CD4-positive, alpha-beta T cell (primary cell): ENCODE measurements at places on chromosomes 6 and 20. TPM values are rescaled to one million over a fixed set of nuclear protein-coding genes. Genes with fewer than 3 reads are reported as not detected.
A peak's percentile ranks its signal among the peaks of the same experiment; 100 is the strongest.

- H3K4me1 ChIP-seq, result no peaks in the 10 kb centered on the region
- H3K4me3 ChIP-seq, result no peak overlapping the region
- H3K36me3 ChIP-seq, result no peaks in the 10 kb centered on the region
- no peak for DNase-seq
- H3K27me3 ChIP-seq, result no peaks in the 10 kb centered on the region
- no peak overlapping the region for H3K27ac ChIP-seq
Observed at GRCh38 chr6:47680051-47680450, 18.3 kb upstream of the ADGRF4 start.

ABHD16B gene
- not detected for total RNA-seq

NFYA gene
- 26.7 TPM for total RNA-seq

CLVS2 gene
- total RNA-seq, result not detected

- no peak overlapping the region for H3K27ac ChIP-seq
- no peaks in the 10 kb centered on the region for H3K27me3 ChIP-seq
- no peak for DNase-seq
- no peak overlapping the region for H3K4me3 ChIP-seq
Observed at GRCh38 chr20:4876301-4876700, 125.0 kb downstream of the SLC23A2 start.

DNA sequence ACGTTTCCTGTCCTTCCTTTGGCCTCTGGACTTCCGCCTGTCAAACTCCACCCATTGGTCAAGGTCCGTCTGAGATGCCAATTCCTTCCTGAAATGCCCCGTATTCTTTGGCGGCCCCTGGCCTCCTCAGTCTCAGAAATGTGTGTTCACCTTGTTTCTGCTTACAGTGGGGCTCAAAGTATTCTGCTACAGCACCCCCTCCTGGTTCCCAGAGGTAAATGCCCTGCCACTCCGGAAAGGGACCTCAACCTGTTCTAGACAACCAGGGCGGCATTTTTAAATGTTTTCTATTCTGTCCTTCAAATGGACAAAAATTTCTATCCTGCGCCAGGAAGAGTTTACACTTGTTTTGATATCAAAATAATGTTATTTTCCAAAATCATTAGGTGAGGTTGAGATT is 12.1 kb upstream of the PAX1 start:
- H3K4me3 ChIP-seq, result no peak overlapping the region
- no peaks in the 10 kb centered on the region for H3K36me3 ChIP-seq
- no peak for DNase-seq
- H3K4me1 ChIP-seq, result no peaks in the 10 kb centered on the region
- no peak overlapping the region for H3K27ac ChIP-seq

MOG gene
- total RNA-seq, result not detected

TMEM217 gene
- 0.47 TPM for total RNA-seq

DNA sequence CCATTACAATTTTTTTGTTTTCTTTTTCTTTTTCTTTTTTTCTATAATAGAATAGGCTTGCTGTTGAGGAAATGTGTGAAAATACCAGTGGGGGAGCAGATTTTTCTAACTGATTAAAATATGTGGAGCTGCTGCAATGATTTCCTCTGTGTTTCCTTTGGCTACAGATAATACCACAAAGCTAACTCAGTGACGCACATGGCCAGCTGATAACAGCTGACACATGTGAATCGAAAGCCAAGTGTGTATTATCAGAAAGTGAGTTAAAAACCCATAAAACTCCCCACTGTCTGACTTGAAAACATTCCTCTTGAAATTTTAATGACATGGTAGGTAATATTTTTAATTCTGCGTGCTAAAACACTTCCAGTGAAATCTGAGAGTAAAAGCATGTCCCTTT is 70.8 kb upstream of the AHI1 start:
- peaks cover 2% of the 10 kb centered on the region for H3K4me1 ChIP-seq
- H3K4me3 ChIP-seq, result no peak overlapping the region
- no peak overlapping the region for H3K27ac ChIP-seq
- peak; percentile 73 for DNase-seq
- H3K27me3 ChIP-seq, result no peaks in the 10 kb centered on the region

DNA sequence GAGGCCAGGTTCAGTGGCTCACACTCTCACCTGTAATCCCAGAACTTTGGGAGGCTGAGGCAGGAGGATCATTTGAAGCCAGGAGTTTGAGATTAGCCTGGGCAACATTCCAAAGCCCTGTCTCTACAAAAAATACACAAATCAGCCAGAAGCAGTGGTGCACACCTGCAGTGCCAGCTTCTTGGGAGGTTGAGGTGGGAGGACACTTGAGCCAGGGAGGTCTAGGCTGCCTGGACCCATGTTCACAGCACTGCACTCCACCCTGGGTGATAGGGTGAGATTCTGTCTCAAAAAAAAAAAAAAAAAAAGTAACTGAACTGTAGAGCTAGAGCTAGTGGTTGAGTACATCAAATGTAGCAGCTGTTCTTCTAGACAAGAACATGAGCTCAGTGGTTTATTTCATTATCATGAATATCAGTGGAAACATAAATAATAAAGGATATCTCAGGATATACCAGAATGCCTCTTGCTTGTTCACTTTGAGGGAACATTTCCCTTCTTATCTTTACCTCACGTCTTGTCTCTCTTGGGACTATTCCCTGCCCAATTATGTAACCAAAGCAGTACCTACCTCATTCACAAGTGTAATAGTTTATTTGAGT is 17.6 kb downstream of the NANP start:
- DNase-seq, result no peak
- H3K4me3 ChIP-seq, result no peak overlapping the region
- no peaks in the 10 kb centered on the region for H3K27me3 ChIP-seq
- H3K36me3 ChIP-seq, result no peaks in the 10 kb centered on the region

DNA sequence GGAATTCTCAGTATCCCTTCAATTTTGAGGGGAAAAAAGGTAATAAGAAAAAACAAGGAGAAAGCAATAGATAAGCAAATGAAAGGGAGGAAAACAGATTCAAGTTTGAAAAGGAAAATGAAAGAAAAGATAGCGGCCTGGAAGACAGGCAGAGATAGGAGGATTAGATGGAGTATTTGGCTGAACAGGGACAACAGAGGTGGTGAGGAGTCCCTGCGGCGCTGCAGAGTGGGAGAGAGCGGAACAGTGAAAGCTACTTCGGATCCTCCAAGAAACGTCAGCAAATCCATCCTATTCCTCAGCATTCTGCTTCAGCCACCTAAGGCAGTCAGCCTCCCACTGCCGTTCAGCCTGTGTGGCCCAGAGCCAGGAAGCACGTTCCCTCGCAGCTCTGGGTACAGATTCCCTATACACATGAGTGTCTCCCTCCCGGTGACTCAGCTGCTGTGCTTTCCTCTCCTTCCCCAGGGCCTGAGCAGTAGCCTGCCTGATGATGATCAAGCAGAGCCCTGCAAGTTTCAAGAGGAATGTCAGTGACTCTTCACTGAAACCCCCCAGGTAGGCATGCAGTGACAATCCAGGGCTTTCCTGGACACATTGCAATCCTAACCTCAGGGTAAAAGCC is 43.4 kb upstream of the CDYL start:
- no peak for DNase-seq
- H3K27ac ChIP-seq, result no peak overlapping the region
- H3K27me3 ChIP-seq, result no peaks in the 10 kb centered on the region
- no peaks in the 10 kb centered on the region for H3K36me3 ChIP-seq
